ENCODE measurements at places on chromosomes 2 and 18. TPM values are rescaled to one million over a fixed set of nuclear protein-coding genes. Genes with fewer than 3 reads are reported as not detected.

The ZNF385B gene
- total RNA-seq = not detected

The ALKAL2 gene
- total RNA-seq = not detected

The IL1RL1 gene
- 0.78 TPM for total RNA-seq

The SIX3 gene
- 1.6 TPM for total RNA-seq

The MEP1B gene
- total RNA-seq = not detected

The SLC5A7 gene
- total RNA-seq = not detected

The SNED1 gene
- 0.33 TPM for total RNA-seq

The WDR35 gene
- 18.3 TPM for total RNA-seq

The LONRF2 gene
- total RNA-seq = 3.0 TPM

The MEIS1 gene
- total RNA-seq = 1.8 TPM

The GBX2 gene
- 2.2 TPM for total RNA-seq

The CYBRD1 gene
- 35.8 TPM for total RNA-seq

The TMEFF2 gene
- 0.33 TPM for total RNA-seq

The TMEM247 gene
- not detected for total RNA-seq

The NT5C1B gene
- not detected for total RNA-seq
